ENCODE measurements at places on chromosomes 11 and 22. TPM values are rescaled to one million over a fixed set of nuclear protein-coding genes. Genes with fewer than 3 reads are reported as not detected.

SMPD1 gene
- polyA plus RNA-seq: 38.1 TPM

CECR2 gene
- 21.7 TPM for polyA plus RNA-seq

SERPIND1 gene
- polyA plus RNA-seq: 3.6 TPM

KIAA1671 gene
- polyA plus RNA-seq: 23.2 TPM

OR51B5 gene
- 0.34 TPM for polyA plus RNA-seq

SAA2 gene
- not detected for polyA plus RNA-seq

FGF3 gene
- polyA plus RNA-seq: not detected

OR6T1 gene
- polyA plus RNA-seq: not detected

SBF1 gene
- 42.2 TPM for polyA plus RNA-seq

SEZ6L gene
- polyA plus RNA-seq: 0.26 TPM

ELMOD1 gene
- 0.23 TPM for polyA plus RNA-seq

MMP13 gene
- polyA plus RNA-seq: 0.16 TPM

C11orf71 gene
- 18.3 TPM for polyA plus RNA-seq

- no peak for DNase-seq
Observed at GRCh38 chr11:10355257-10355661, 50.4 kb downstream of the ADM start.

- DNase-seq: no peak
Observed at GRCh38 chr22:49295851-49296560, 531.7 kb downstream of the BRD1 start.

- DNase-seq: no peak
Observed at GRCh38 chr11:118084656-118085055, 2.1 kb downstream of the SMIM35 start.

DNA sequence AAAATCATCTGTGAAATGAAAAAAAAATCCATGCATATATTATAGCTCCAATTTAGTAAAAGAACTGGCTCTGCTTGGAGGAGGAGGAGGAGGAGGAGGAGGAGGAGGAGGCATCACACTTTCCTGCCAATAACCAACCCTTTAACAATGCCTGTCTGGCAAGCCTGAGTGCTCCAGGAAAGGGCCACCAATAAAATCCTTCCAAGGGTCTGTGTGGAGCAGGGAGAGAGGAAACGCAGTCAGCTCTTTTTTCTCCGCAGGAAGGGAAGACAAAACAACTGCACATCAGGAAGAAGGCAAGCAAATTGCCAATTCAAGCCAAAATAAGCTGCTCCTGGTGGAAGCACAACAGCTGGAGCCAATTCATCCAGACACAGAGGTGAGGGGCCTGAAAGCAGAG lies 139.0 kb downstream of the KCNC1 start:
- no peak for DNase-seq

GRCh38 chr11:128705124-128705920 lies 11.4 kb downstream of the FLI1 start:
- DNase-seq: no peak

- peak; percentile 47 for DNase-seq
Observed at GRCh38 chr11:1238767-1239595, 16.1 kb downstream of the MUC5B start.

- DNase-seq: no peak
Observed at GRCh38 chr11:133922078-133922870, 34.5 kb downstream of the IGSF9B start.

DNA sequence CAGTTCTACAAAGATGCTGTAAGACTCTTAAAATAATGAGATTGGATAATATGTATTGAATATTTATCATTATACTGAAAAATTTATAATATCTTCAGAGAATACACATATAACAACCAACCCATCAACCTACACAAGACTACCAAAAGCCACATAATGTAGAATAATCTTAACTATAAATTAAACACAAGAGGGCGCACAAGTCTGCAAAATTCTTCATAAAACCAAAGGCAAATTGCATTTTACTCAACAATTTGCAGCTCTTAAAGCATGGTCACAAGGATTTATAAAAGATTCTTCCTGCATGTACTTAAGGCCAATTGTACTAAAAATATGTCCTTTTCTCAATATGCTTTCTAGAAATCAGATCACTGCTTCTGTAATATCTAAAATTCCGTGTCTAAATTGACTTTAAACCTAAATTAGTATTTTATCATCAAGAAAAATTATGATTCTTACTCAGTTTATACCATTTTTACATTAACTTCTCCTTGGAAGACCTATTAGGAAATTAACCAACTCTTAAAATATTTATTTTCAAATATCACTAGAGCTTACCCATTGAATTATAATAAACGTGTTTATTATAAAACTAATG lies 79.0 kb downstream of the TTC28 start:
- DNase-seq: peak; percentile 59

DNA sequence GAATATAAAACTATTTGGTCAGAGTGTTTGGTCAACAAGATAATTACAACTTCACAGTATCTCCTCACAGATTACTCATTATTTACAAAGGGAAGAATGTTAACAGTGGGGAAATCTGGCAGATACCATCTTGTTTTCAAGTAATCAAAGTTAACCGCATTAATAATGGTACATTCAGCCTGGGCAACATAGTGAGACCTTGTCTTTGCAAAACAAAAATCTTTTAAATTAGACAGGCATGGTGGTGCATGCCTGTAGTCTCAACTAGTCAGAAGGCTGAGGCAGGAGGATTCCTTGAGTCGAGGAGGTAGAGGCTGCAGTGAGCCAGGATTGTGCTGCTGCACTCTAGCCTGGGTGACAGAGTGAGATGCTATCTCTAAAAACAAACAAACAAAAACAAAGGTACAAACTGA lies 78.5 kb downstream of the ACER3 start:
- no peak for DNase-seq

DNA sequence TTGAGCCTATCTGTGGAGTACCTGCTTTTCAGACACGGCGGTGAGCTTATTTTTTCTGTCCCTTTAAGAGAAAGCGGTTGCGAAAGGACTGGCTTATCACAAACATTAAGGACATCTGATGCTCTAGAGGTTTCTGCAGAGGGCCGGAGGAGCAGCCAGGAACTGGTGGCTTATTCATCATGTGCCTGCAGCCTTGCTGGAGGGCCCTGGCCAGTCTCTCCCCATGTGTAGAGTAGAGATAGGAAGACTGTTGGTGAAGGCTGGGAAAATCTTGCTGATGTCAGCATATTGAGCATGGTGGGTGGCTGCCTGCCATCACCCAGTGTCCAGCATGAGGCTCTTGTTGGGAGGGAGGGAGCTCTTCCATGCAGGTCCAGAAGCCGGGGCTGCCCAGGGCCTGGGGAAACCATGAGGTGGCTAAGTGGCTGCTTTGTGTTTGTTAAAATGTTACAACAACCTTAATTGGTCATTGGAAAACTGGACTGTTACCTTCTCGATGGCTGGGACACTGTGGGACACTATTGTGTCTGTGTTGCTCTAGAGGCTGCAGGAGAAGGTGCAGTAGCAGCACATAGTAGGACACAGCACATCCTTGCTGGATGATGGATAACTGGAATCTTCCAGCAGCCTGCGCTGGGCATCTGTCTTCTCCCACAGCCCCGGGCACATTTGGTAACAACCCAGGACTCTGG lies 54.3 kb downstream of the TSPAN18 start:
- DNase-seq: no peak

- DNase-seq: no peak
Observed at GRCh38 chr11:11022125-11022730, 164.4 kb upstream of the ZBED5 start.

- DNase-seq: no peak
Observed at GRCh38 chr11:100890789-100891188, 203.7 kb downstream of the ARHGAP42 start.

DNA sequence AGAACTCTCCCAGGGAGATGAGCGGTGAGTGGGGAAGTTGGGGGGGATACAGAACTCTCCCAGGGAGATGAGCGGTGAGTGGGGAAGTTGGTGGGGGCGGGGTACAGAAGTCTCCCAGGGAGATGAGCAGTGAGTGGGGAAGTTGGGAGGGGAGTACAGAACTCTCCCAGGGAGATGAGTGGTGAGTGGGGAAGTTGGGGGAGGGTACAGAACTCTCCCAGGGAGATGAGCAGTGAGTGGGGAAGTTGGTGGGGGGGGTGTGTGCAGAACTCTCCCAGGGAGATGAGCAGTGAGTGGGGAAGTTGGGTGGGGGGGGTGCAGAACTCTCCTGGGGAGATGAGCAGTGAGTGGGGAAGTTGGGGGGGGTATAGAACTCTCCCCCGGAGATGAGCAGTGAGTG lies 186.5 kb downstream of the SHANK2 start:
- no peak for DNase-seq

DNA sequence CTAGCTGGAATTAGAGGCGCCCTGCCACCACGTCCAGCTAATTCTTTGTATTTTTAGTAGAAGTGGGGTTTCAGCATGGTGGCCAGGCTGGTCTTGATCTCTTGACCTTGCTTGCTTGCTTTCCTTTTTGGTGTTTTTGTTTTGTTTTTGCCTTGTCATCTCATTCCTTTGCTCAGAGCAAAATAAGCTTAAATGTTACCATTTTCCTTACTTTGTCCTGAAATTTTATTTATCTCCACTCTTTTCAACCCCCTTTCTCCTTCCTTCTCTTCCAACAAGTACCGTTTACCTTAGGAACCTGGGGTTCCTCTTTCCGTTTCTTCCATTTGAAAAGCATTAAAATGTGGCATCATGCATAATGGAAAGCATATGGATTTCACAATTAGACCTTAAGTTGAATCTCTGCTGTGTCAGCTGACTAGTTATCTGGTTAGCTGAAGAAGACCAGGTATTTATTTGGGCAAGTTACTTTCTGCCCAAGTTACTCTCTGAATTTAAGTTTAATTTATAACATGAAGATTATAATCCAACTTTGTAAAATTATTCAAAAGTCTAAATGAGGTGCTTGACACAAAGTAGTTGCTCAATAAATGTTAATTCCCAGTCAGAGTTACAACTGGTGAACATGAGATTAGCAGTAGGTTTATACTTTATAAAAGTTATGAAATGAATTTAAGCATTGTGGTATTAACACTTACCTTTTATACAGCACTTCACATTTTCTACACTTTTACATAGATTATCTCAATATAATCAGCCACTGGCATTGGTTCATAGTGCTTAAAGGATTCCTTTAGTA lies 69.7 kb downstream of the PRMT3 start:
- DNase-seq: no peak

DNA sequence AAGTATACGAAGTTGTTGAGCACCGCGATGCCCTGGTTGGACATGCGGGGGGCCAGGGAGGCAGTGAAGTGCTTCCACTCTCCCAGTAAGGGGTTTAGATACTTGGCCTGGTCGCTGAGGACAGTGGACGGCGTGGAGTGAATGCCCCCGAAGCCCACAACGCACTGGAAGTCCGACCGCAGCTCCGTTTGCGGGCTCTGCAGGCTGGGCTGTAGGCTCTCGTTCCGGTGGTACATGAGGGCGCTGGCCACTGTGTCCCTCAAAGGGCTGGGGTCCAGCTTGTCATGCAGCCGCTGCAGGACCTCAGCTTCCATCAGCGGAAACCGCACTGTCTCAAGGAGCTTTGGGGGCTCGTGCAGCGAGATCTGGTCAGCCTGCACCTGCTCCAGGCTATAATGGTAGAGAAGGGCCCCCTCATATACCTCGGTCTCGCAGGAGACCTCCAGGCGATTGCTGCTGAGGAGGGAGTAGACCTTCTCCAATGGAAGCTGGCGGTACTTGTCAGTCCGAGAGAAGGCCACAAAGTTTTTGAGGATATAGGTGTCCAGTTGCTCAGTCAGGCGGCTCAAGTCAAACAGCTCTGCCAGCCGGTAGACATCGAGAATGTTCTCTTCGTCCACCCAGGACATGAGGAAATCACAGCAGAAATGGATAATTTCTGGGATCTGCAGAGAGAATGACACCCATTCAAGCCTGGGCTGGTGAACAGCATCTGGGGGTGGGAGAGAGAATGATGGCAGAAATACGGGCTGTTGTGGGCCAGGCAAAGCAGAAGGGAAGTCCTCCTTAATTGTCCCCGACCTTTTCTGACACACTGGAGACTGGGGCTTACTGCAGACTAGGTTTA lies 27.5 kb upstream of the SCARF2 start:
- DNase-seq: no peak

DNA sequence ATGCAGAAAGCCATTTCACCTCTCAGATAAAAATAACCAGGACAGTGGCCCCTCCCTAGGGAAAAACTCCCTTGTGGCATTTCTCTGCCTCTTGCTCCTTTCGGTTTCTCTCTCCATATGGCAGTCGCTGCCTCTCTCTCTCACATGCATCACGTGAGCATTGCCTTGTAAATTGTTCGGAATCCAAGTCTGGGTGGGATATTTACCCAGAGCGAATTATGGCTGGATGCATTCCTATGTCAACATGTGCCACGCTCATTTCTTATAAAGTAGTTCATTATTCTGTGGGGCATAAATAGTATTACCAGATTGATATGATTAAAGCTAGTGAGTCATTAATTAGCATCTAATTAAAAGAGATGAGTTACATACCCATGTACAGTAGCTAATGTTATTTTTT lies 392.9 kb downstream of the INSC start:
- no peak for DNase-seq

GRCh38 chr11:107592813-107593212 lies 1.9 kb downstream of the ELMOD1 start:
- no peak for DNase-seq

DNA sequence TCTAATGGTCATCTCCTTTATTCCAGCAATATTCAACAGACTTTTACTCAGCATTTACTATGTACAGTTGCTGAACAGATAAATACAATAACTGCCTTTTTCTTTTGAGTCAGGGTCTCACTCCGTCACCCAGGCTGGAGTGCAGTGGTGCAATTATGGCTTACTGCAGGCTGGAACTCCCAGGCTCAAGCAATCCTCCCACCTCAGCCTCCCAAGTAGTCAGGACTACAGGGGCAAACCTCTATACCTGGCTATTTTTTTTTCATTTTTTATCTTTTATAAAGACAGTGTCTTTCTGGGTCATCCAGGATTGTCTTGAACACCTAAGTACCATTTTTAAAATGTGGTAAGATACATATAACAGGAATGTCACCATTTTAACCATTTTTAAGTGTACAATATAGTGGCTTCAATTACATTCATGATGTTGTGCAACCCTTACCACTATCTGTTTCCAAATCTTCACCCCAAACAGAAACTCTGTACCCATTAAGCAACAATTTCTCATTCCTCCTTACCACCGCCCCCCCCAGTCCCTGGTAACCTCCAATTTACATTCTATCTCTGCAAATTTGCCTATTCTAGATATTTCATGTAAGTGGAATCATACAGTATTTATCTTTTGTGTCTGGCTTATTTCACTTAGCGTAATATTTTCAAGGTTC lies 67.8 kb downstream of the MIAT start:
- DNase-seq: no peak

DNA sequence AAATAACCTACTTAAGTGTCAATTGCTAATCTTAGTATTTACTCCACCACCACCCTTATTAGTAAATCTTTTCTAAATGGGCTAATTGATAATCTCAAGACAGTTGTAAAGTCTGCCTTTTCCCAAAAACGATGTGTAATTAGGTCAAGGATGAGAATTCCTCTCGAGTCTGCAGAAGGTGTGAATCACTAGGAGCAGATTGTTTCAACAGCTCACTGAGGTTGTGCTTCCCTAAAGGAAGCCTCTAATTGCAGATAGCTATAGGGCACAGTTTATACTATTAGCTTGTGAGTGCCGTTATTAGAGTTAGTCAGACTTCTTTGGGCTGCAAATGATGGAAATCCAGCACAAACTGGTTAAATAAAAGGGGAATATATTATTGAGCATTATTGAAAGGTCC lies 84.9 kb downstream of the C11orf91 start:
- DNase-seq: no peak

- peak; percentile 49 for DNase-seq
Observed at GRCh38 chr11:11971906-11972547, 36.4 kb downstream of the DKK3 start.

Data from renal pelvis (tissue), 12 donors.